ENCODE measurements at places on chromosomes 1 and 21. TPM values are rescaled to one million over a fixed set of nuclear protein-coding genes. Genes with fewer than 3 reads are reported as not detected.
A peak's percentile ranks its signal among the peaks of the same experiment; 100 is the strongest.

GRCh38 chr1:207172885-207173284 lies 68.9 kb downstream of the C4BPA start:
- H3K4me3 ChIP-seq = no peak overlapping the region
- H3K27me3 ChIP-seq = no peaks in the 10 kb centered on the region
- no peaks in the 10 kb centered on the region for H3K4me1 ChIP-seq
- DNase-seq = no peak
- H3K36me3 ChIP-seq = no peaks in the 10 kb centered on the region

- DNase-seq = no peak
- H3K36me3 ChIP-seq = no peaks in the 10 kb centered on the region
- no peak overlapping the region for H3K4me3 ChIP-seq
- H3K27ac ChIP-seq = no peak overlapping the region
Observed at GRCh38 chr1:108503062-108503733, 53.1 kb downstream of the NBPF6 start.

- H3K36me3 ChIP-seq = peaks cover 10% of the 10 kb centered on the region
- H3K4me1 ChIP-seq = no peaks in the 10 kb centered on the region
- no peak overlapping the region for H3K4me3 ChIP-seq
- H3K27me3 ChIP-seq = no peaks in the 10 kb centered on the region
- no peak overlapping the region for H3K27ac ChIP-seq
Observed at GRCh38 chr1:228334954-228335353, 71.7 kb downstream of the TRIM11 start.

GRCh38 chr1:182051938-182052337 lies 9.6 kb downstream of the ZNF648 start:
- no peaks in the 10 kb centered on the region for H3K4me1 ChIP-seq
- no peaks in the 10 kb centered on the region for H3K36me3 ChIP-seq
- DNase-seq = no peak
- no peak overlapping the region for H3K27ac ChIP-seq
- H3K27me3 ChIP-seq = no peaks in the 10 kb centered on the region

- no peak overlapping the region for H3K27ac ChIP-seq
- peak overlapping the region; percentile 56 for H3K4me3 ChIP-seq
- H3K36me3 ChIP-seq = no peaks in the 10 kb centered on the region
Observed at GRCh38 chr1:27668808-27669723, 2.9 kb downstream of the IFI6 start.

- no peak for DNase-seq
- H3K27ac ChIP-seq = no peak overlapping the region
- H3K36me3 ChIP-seq = no peaks in the 10 kb centered on the region
Observed at GRCh38 chr1:29460694-29461093, 224.4 kb downstream of the PTPRU start.

- no peak for DNase-seq
- H3K4me3 ChIP-seq = no peak overlapping the region
Observed at GRCh38 chr1:33099290-33100118, 18.6 kb downstream of the AZIN2 start.

DNA sequence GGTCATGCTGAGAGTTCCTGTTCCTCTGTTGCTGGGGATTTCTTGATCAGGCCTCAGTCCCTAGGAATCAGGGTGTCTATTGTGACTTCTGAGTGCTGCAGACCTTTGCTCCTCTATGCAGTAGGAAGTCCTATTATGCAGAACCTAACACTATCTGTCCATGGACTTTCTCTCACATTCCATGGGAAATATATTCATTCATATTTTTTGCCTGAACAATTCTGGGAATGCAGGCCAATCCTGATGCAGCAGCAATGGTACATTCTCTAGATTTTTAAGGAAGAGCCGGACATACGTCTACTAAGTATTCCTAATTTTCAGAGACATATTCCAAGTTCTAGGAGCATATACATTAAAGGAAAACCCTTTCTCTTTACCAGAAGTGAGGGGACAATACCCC lies 61.1 kb upstream of the C1orf87 start:
- H3K36me3 ChIP-seq = no peaks in the 10 kb centered on the region
- DNase-seq = no peak
- H3K27me3 ChIP-seq = no peaks in the 10 kb centered on the region
- H3K4me1 ChIP-seq = no peaks in the 10 kb centered on the region
- H3K27ac ChIP-seq = no peak overlapping the region

DNA sequence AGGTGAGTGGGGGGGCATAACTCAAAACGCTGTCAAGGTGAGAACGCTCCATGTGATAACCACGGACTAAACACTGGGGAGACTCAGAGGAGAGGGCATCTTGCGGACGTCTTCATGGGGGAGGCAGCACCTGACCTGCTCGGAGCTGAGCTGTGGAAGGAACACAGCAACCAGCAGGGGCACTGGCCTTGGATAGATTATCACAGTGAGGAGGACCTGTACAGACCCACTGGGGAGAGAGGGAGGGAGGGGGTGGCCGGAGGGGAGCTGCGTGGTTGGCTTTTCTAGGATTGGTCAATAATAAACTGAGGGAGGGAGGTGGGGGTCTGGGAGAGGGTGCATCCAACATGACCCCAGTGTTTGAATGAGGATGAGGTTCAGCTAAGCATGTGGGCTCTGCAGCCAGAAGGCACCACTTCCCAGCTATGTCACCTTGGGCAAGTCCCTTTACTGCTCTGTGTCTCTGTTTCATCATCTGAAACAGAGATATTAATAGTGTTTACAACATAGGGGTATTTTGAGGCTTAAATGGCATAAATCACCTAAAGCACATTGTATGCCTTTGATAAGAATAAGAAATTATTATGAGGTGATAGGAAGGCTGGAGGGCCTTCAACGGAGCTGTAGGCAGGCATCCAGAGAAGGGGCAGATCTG lies 123.3 kb downstream of the GRIK3 start:
- H3K4me1 ChIP-seq = no peaks in the 10 kb centered on the region
- no peak for DNase-seq
- no peaks in the 10 kb centered on the region for H3K27me3 ChIP-seq

GRCh38 chr1:52659356-52659755 lies 26.4 kb downstream of the SHISAL2A start:
- no peak overlapping the region for H3K27ac ChIP-seq
- no peaks in the 10 kb centered on the region for H3K4me1 ChIP-seq
- no peaks in the 10 kb centered on the region for H3K36me3 ChIP-seq
- DNase-seq = no peak
- no peak overlapping the region for H3K4me3 ChIP-seq
- no peaks in the 10 kb centered on the region for H3K27me3 ChIP-seq

- H3K27me3 ChIP-seq = no peaks in the 10 kb centered on the region
- H3K36me3 ChIP-seq = no peaks in the 10 kb centered on the region
- DNase-seq = no peak
Observed at GRCh38 chr1:39021426-39021825, 4.7 kb upstream of the NDUFS5 start.

GRCh38 chr1:26067432-26067911 lies at the start of gene TRIM63:
Gene TRIM63 (minus strand): TSS chr1:26067630. CDS start chr1:26067494, 136 bp downstream.
- H3K4me3 ChIP-seq = no peak within 1 kb of the TSS
- no peaks in the 10 kb centered on the region for H3K36me3 ChIP-seq
- H3K27ac ChIP-seq = no peak within 1 kb of the TSS
- peak; percentile 64 for DNase-seq
- no peaks in the 10 kb centered on the region for H3K4me1 ChIP-seq
- no peaks in the 10 kb centered on the region for H3K27me3 ChIP-seq

GRCh38 chr1:104172243-104172681 lies 422.6 kb downstream of the AMY1C start:
- no peaks in the 10 kb centered on the region for H3K36me3 ChIP-seq
- no peak for DNase-seq
- H3K27me3 ChIP-seq = no peaks in the 10 kb centered on the region
- H3K27ac ChIP-seq = no peak overlapping the region

GRCh38 chr1:103243481-103243880 lies 135.2 kb upstream of the COL11A1 start:
- no peak overlapping the region for H3K27ac ChIP-seq
- H3K4me1 ChIP-seq = no peaks in the 10 kb centered on the region
- H3K27me3 ChIP-seq = no peaks in the 10 kb centered on the region
- no peak for DNase-seq
- H3K4me3 ChIP-seq = no peak overlapping the region

DNA sequence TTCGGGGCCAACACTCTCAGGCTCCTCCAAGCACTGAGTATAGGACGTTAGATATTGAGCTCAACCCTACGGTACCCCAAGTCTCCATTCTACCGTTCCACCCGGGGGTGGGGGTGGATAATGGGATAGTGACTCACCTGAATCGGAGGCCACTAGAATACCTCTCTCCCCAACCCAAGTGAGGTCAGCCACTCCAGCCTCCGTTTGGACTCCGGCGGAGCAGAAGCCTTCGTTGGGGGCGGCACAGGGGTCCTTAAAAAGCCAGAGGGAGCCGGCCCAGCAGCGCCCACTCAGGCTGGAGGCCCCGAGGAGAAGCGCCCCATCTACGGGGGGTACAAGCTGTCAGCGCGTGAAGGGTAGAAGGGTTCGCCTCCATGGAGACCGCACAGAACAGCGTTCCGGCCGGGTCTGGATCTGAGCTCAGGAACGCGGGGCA lies 556 bp downstream of the WDR77 start:
- peak; percentile 3 for DNase-seq
- peak overlapping the region; percentile 94 for H3K4me3 ChIP-seq
- peaks cover 6% of the 10 kb centered on the region for H3K4me1 ChIP-seq
- H3K27ac ChIP-seq = no peak overlapping the region
- peaks cover 2% of the 10 kb centered on the region for H3K36me3 ChIP-seq

DNA sequence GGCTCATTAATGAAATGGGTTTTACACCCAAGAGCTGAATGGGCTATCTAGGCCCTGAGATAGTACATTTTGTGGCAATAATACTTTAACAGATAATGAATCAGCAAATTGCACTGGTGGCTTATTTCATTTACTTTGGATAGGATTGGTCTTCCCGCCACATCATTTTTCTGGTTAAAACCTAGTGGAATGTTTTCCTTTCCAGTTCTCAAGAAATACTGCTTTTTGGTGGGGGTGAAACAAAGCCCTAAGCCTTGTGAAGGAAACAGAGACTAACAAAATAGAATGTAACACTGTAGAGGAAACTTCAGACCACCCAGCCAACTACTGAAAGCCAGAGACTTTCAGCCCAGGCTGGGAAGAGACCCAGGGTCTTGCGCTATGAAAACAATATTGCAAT lies 172.2 kb downstream of the HHIPL2 start:
- no peak for DNase-seq
- H3K4me3 ChIP-seq = no peak overlapping the region
- H3K36me3 ChIP-seq = no peaks in the 10 kb centered on the region
- no peaks in the 10 kb centered on the region for H3K4me1 ChIP-seq
- no peaks in the 10 kb centered on the region for H3K27me3 ChIP-seq

DNA sequence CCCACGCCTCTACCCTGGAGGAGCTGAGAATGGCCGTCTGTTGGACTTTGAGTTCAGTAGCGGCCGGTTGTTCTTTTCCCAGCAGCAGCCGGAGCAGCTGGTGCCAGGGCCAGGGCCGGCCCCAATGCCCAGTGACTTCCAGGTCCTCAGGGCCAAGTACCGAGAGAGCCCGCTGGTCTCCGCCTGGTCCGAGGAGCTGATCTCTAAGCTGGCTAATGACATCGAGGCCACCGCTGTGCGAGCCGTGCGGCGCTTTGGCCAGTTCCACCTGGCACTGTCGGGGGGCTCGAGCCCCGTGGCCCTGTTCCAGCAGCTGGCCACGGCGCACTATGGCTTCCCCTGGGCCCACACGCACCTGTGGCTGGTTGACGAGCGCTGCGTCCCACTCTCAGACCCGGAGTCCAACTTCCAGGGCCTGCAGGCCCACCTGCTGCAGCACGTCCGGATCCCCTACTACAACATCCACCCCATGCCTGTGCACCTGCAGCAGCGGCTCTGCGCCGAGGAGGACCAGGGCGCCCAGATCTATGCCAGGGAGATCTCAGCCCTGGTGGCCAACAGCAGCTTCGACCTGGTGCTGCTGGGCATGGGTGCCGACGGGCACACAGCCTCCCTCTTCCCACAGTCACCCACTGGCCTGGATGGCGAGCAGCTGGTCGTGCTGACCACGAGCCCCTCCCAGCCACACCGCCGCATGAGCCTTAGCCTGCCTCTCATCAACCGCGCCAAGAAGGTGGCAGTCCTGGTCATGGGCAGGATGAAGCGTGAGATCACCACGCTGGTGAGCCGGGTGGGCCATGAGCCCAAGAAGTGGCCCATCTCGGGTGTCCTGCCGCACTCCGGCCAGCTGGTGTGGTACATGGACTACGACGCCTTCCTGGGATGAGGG lies 28.5 kb upstream of the SPSB1 start:
- no peak overlapping the region for H3K27ac ChIP-seq
- no peak for DNase-seq
- no peaks in the 10 kb centered on the region for H3K27me3 ChIP-seq
- H3K4me1 ChIP-seq = no peaks in the 10 kb centered on the region

GRCh38 chr21:42865776-42866160 lies 13.6 kb downstream of the WDR4 start:
- H3K27me3 ChIP-seq = no peaks in the 10 kb centered on the region
- H3K4me1 ChIP-seq = no peaks in the 10 kb centered on the region
- H3K27ac ChIP-seq = no peak overlapping the region
- no peak for DNase-seq

DNA sequence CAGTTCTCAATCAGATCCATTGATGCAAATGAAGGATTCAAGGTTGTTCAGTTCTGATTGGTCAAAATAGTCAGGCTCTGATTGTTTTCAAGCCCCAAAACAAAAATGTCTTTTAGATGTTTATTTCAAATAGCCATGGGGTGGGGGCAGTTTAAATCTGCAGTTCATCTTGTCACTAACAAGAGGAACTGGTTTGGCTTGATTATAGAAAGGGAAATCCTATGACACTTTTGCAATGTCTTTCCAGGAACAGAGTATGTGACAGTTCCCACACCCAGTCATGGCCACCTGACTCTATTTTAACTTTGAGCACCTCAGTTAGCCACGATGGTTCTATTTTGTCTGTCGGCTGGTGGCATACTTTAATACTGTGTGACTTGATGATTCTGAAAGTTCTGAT lies 1544.1 kb downstream of the PLA2G4A start:
- no peak overlapping the region for H3K27ac ChIP-seq
- H3K4me1 ChIP-seq = no peaks in the 10 kb centered on the region
- H3K36me3 ChIP-seq = no peaks in the 10 kb centered on the region
- no peak for DNase-seq
- no peaks in the 10 kb centered on the region for H3K27me3 ChIP-seq
- H3K4me3 ChIP-seq = no peak overlapping the region

GRCh38 chr1:5343256-5344020 lies 648.8 kb downstream of the NPHP4 start:
- no peak overlapping the region for H3K4me3 ChIP-seq
- no peak overlapping the region for H3K27ac ChIP-seq
- no peaks in the 10 kb centered on the region for H3K4me1 ChIP-seq
- DNase-seq = no peak

- H3K4me1 ChIP-seq = no peaks in the 10 kb centered on the region
- H3K4me3 ChIP-seq = no peak overlapping the region
- H3K36me3 ChIP-seq = no peaks in the 10 kb centered on the region
Observed at GRCh38 chr1:200526709-200527612, 93.6 kb downstream of the KIF14 start.

- no peaks in the 10 kb centered on the region for H3K27me3 ChIP-seq
- H3K4me1 ChIP-seq = no peaks in the 10 kb centered on the region
- H3K27ac ChIP-seq = no peak overlapping the region
- H3K36me3 ChIP-seq = peaks cover 61% of the 10 kb centered on the region
- peak; percentile 72 for DNase-seq
- H3K4me3 ChIP-seq = no peak overlapping the region
Observed at GRCh38 chr1:11838349-11839272, 9.0 kb downstream of the NPPA start.

Gene NSL1
- total RNA-seq = 34.5 TPM

Gene MAN1C1
- 31.7 TPM for total RNA-seq

Gene RNU11
- not detected for total RNA-seq

Gene HHIPL2
- total RNA-seq = 0.09 TPM

Gene UMODL1
- total RNA-seq = not detected

Gene KCNT2
- total RNA-seq = 6.3 TPM

Gene KRTAP13-2
- not detected for total RNA-seq

Gene PRAMEF5
- total RNA-seq = not detected

Gene TIE1
- total RNA-seq = 46.3 TPM

Gene RYR2
- total RNA-seq = 0.60 TPM

Gene SLC26A9
- 0.69 TPM for total RNA-seq
